ENCODE measurements at places on chromosomes 3 and 15.

DNA sequence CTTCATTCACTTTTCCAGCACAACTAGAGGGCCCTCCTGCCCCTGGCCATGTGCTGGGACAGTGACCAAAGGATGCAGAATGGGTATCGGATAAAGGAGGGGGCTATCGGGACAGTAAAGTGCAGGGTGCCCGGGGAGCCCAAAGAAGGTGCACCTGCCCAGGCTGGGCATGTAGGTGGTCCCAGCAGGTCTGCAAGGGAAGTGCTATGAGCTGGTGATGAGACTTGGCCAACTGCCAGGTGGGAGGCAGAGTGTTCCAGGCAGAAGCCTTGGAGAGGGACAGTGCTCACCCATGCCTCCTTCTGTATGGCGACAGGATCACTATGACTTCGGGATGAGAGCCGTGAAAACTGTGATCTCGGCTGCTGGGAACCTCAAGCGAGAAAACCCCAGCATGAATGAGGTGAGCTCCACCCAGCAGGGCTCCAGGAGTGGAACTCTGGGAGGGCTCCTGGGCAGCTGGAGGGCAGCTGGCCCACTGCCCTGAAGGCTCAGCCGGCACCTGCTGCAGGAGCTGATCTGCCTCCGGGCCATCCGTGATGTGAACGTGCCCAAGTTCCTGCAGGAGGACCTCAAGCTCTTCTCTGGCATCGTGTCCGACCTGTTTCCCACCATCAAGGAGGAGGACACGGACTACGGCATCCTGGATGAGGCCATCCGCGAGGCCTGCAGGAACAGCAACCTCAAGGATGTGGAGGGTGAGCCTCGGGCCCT is 48.4 kb downstream of the DNAH1 start:
- no peak for DNase-seq

GRCh38 chr3:42850263-42850662 is 25.4 kb downstream of the CYP8B1 start:
- DNase-seq, result no peak

DNA sequence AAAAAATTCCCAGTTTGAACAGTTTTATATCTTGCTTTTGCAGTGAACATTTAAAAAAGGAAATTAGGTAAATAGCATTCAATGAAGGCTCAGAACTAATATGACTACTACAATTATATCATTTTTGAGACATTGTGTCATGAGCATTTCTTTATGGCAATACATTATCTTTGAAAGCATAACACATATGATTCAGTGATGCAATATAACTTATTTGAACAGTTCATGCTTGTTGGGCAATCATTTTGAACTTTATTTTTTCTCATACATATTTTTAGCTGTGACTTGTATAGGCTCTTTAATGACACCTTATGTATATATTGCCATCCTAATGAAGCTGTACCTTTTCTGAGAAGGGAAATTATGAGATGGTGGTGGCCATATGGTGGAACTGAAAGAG is 828.6 kb upstream of the NR2F2 start:
- DNase-seq, result no peak

DNA sequence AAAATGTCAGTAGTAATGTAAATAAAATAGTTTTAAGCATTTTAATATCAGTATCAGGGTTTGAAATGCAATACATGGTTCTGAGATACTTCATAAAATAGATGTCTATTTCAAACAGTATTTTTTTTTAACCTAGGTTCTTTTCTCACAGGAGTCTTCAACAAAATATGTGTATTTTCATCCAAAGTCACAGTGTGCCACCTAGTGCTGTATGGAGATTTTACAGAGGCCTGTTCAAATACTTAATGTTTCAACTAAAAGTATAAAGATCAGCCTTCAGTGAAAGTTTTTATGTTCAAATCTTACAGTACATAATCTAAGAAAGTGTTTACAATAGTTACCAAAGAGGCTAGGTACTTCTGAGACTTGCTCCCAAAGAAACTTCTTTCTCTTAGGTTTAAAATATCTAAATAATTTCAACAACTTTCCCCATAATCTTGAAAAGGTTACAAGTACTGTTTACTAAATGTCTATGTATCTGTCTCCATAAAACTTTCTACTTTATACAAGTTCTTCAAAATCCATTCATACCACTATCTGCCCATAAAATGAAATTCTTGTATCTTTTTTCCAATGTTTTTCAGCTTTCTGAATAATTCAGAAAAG is 38.3 kb downstream of the SCAPER start:
- peak; percentile 34 for DNase-seq

- no peak for DNase-seq
These were observed 18.2 kb downstream of the IDH3A start for GRCh38 chr15:78167227-78167888.

DNA sequence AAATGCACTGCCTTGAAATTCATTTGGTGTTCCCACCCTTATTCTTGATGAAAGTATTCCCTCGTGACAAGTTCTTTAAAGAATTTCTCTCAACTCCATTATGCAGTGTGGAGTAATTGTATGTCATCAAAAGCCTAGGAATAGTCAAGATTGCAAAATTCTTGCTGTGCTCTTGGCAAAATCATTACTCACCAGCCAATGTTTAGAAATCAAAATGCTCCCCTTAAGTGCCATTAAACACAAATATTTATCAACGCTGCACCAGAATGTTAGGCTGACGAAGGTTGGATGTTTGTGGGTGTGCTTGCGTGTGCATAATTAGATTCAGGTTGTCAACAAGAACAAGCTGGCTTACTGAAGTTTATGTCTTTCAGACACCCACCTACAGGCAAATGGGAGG is 40.5 kb downstream of the SST start:
- peak; percentile 70 for DNase-seq

- DNase-seq, result no peak
These were observed 1.7 kb downstream of the SIN3A start for GRCh38 chr15:75449585-75450306.

DNA sequence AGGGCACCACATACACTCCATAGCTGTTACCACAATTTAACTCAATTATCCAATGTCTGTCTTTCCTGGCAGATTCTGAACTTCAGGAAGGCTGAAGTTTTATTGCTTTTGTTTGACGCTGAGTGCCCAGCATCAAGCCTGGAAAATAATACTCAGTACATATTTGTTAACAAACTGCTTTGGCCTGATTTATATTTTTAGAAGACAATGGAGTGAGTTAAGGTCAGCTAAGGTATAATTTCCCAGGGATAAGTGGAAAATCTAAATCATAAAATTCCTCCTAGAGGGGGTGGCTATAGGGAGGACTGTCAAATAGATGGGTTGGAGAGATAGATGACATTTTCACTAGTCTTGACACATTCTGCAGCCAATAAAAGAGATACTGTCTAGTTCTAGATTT is 659.4 kb upstream of the ADAMTS9 start:
- DNase-seq, result no peak

DNA sequence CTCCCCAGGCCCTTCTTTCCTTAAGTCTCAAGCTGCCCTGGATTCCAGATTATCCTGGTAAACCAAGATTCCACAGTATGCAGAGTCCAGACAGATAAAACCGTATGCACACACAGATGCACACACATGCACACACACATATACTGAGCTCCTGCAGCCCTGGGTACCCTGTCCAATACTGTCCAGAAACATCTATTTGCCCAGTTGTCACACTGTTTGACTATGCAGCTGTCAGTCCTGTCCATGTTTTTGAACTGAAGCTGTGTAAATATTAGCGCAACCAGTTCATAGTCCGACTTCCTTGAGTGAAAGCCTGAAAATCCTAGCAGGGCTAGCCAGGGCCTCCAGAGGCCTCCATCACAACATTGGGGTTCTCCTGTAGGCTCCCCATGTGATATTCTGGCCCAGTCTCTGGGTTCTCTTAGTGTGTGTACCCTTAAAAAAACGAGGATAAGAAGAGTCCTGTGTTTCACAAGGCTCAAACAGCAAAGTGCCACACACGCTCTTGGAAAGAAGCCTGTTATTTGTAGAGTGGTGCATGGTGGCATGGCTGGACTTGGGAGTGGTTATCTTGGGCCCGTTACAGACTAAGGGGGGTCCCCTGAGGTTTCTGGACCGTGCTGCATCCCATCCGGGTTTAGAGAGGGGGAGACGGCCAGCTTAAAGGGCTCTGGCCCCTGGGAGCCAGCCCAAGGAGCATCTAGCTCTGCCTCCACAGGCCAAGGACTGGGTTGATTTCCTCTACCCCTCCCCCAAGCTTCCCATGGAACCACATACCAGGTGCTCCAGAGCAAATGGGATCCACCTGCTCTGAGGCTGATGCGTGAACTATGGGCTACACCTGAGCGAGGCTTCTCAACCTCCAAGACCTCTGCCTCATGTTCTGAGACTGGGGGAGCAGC is 108.3 kb downstream of the IQSEC1 start:
- no peak for DNase-seq

GRCh38 chr3:21798356-21799088 is 47.5 kb upstream of the ZNF385D start:
- DNase-seq, result no peak

DNA sequence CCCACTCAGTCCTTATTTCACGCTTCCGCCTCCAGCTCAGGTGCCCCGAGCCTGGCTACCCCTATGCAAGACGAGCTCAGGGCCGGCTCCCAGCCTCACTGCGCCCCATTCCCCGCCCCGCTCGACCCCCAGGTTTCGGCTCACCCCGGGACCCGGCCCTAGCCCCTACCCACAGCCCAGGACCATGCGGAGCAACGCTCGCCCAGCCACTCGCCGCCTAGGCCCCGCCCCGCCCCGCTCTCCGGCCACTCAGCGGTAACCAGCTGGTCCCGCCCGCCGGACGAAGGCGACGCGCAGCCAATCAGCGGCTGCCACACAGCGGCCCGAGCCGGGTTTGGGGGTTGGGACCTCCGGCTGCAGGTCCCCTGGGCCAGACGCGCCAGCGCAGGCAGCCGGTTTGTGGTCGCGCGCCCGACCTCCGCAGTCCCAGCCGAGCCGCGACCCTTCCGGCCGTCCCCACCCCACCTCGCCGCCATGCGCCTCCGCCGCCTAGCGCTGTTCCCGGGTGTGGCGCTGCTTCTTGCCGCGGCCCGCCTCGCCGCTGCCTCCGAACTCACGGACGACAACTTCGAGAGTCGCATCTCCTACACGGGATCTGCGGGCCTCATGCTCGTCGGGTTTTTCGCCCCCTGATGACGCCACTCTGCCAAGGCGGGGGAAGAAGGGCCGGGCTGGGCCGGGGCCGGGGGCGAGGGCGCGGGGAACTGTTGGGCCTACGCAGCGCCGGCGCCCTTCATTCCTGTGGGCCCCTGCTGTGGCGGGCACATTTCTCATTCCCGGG is at the start of gene CATSPER2:
TSS of gene CATSPER2 (minus strand) at position 196 of the 781 bp plus-strand sequence. CDS start 783 bp downstream, outside the sequence.
- no peak for DNase-seq

DNA sequence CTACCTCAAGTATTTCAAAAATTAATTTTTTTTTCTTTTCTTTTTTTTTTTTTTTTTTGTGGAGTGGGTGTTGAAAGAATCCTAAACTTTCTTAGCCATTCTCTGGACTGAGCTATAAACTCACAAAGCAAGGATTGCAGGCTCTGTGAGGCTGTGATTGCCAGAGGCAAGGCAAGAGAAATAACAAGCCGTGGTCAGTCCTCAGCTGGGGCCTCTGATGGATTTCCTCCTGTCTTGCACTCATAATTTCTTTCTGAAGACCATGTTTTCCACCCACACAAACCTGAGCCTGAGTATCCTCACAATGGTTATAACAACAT is 1.3 kb downstream of the CX3CR1 start:
- no peak for DNase-seq

- DNase-seq, result no peak
These were observed 125.1 kb upstream of the SLC25A36 start for GRCh38 chr3:140816372-140817195.

DNA sequence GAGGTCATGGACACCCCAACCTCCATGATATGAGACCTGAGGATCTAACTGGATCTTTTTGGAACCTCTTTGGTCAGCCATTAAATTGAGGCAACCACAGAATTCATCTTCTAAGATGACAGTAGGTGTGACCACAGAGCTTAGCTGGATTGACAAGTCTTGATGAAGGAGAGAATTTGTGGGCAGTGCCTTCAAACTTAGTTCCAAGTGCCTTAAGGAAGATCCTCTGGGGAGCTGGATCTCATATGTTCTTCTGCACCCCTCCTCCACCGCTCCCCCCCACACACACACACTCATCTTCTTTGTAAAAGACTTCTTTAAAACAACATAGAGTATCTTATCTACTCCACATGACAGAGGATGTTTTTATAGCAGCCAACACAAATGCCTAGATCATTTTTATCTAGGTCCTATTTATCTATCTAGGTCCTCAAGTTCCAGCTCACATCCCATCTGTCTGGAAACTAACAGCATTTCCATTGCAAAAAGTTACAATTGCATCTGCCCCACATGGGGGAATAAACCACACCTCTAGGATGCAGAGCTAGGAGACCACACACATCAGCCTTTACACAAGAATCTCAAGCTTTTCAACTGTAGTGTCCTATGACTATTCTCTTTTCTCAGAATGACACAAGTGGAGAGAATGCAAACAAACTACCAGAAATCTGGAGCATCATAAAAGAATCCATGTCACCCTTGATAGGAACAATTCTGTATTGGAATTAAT is 37.4 kb downstream of the WWTR1 start:
- DNase-seq, result peak; percentile 92

DNA sequence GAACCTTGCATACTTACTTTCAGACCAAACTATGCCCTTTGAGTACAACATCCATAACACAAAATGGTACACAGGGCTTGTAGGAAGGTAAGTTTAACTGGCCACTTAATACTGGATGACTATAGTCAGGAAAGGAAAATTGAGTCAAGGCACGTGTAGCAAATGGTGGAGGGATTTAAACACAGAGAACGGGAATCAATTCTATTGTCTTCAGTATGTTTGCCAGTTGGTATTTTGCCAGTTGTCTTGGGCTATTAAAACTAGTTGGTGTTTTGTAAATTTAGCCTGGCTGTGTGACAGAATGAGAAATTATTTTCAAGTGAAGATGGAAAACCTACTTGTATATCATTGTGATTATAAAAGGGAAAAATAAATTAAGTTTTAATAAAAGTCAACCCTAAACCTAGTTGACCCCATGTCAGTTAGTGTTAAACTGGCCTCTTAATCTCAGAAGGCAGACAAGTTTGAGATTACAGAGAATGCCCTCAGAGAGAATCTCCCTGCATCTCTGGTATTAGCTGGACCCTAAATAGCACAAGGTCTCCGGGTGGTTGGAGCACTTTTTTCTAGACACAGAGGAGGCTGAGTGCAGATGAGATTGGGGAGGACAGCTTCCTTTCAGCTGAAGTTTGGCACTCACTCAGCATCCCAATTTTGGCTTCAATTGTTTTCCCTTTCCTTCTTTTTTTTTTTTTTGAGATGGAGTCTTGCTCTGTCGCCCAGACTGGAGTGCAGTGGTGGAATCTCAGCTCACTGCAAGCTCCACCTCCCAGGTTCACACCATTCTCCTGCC is 91.2 kb downstream of the MB21D2 start:
- no peak for DNase-seq

- DNase-seq, result no peak
These were observed 394.1 kb downstream of the TUSC7 start for GRCh38 chr3:117103675-117104074.

- DNase-seq, result no peak
These were observed 176.3 kb upstream of the ZBTB20 start for GRCh38 chr3:115323380-115323779.

GRCh38 chr3:42440924-42441323 is 30.5 kb upstream of the LYZL4 start:
- DNase-seq, result no peak

GRCh38 chr15:60751985-60752952 is 273.3 kb upstream of the ICE2 start:
- DNase-seq, result no peak

All from fibroblast of skin of right quadriceps (primary cell).